ENCODE measurements at places on chromosomes 3 and 15. TPM values are rescaled to one million over a fixed set of nuclear protein-coding genes. Genes with fewer than 3 reads are reported as not detected.

The KBTBD12 gene
- total RNA-seq: 1.5 TPM

The ZNF654 gene
- 31.6 TPM for total RNA-seq

The SLC24A5 gene
- total RNA-seq: 0.18 TPM

The FMN1 gene
- 1.8 TPM for total RNA-seq

The MASP1 gene
- total RNA-seq: 50.4 TPM

The CHRM5 gene
- 0.27 TPM for total RNA-seq

The TNFAIP8L3 gene
- 3.2 TPM for total RNA-seq

The KY gene
- total RNA-seq: 2.1 TPM

The BUB1B gene
- total RNA-seq: 23.2 TPM

The FOXB1 gene
- total RNA-seq: 0.91 TPM

The FAM81A gene
- total RNA-seq: 4.9 TPM

The DOCK3 gene
- 30.4 TPM for total RNA-seq

The DNAH12 gene
- 1.7 TPM for total RNA-seq

GRCh38 chr15:84658788-84659411, 901 bp upstream of the NMB start:
- DNase-seq: no peak

- DNase-seq: no peak
Observed at GRCh38 chr15:39188314-39188713, 392.6 kb upstream of the THBS1 start.

DNA sequence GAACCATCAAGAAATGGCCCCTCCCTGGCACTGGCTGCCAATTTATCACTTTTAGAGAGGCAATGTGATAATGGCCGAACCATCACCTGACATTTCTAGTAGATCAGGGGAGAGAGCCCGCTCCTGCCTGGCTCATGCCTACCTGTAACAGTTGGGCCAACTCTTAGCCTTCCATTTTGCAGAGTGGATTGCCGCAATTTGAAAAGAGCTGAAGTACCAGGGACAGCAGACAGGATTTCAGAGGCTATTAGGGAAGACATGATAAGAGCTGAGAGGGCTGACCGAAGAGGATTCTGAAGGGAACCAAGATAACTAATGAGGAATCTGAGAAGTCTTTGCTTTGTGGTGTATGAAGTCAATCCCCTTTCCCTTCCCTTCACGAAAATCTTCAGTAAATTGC, 121.2 kb upstream of the ANKRD28 start:
- no peak for DNase-seq

DNA sequence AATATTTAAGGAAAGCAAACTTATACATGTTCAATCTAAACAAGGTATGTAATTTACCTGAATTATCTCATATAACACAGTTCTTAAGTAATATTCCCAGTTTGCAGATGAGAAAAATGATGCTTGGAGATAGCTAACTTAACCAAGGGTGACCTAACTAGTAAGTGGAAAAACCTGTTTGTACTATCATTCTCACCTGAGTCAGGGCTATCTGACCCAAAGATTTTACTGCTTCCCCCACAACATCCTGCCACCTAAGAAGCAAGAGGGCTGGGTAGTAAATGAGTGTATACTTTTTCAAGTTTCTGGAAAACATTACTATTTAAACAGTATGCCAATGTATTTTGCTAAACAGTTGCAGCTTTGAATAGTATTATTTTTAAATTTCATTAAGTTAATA, 10.6 kb downstream of the TP63 start:
- no peak for DNase-seq

DNA sequence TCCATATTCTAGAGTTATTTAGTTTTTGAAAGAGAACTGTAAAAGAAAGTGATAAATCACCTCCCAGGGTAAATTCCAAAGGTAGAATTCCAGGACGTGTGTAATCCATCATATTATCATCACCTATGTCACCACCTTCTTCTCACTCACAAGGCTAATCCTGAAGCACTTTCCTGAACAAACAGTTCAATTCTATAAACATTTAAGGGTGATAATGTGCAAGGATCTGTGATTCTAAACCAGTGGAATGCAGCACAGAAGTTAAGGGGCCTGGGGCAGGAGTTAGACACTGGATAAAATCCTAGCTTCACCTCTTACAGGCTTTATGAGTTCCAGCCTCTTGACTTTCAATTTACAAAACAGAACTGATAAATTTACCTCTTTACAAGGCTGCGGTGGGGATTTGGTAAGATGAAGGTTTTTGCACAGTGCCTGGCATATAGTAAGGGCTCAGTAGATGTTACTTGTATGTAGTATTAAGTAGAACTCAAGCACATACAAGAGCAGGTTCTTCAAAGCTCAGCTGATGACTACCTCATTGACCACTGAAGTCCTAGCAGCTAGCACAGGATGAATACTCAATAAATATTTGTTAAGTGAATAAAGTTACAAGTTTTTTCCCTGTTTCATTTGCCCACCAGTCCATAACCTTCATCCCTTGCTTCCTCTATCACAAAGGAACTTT, 47.3 kb upstream of the CCDC80 start:
- no peak for DNase-seq

DNA sequence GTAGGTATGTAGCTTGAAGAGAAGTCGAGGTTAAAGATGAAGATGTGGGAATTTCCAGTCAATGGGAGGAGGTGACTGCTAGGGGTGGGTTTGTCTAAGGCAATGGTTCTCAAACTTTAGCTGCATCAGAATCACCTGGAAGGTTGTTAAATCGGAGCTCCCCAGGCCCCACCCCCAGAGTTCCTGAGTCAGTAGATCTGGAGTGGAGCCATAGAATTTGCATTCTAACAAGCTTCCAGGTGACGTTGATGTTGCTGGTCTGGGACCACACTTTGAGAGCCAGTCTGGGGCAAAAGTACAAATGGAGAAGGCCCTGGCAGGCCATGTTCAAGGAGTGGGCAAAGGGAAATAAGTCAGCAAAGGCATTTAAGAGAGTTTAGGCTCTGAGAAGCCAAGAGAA, 69.1 kb downstream of the CMTM8 start:
- no peak for DNase-seq

GRCh38 chr3:126111126-126111551, 27.2 kb upstream of the SLC41A3 start:
- DNase-seq: no peak

- DNase-seq: no peak
Observed at GRCh38 chr15:76584868-76585575, 248.4 kb downstream of the ISL2 start.

- no peak for DNase-seq
Observed at GRCh38 chr3:30124435-30125370, 481.7 kb upstream of the TGFBR2 start.

DNA sequence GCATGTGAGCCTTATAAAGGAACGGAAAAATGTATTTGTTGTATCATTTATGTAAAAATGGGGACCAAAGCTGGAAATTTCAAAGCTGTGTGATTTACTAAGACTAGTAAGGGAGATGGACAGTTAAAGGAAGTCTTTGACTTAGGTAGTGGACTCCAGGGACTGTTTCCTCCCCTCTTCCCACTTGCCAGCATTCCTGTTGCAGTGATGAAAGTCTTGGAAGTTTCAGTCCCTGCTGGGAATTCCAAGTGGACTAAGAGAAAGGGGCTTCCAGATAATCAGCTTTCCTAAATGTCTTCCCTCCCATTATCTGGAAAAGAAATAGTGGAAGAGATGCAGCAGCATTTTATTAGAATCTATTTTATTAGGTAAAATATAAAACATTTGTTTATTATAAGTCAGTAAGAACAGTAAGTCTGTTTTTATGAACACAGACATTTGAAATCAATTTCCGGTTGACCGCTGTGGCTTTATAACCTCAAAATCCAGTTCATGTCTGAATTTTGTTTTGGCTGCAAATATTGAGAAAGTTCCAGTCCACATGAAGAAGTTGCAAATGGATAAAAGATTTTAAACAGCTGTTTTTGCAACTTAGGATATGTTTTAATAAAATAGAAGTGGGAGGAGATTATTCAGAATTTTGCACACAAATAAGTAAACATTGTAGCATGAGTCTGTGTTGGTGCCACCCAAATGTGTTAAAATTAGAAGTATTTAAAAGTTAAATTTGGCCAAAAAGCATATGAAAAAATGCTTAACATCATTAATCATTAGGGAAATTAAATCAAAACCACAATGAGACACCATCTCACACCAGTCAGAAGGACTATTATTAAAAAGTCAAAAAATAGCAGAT, 141.8 kb downstream of the IL20RB start:
- no peak for DNase-seq

- DNase-seq: no peak
Observed at GRCh38 chr3:194857469-194858113, 171.9 kb downstream of the FAM43A start.

DNA sequence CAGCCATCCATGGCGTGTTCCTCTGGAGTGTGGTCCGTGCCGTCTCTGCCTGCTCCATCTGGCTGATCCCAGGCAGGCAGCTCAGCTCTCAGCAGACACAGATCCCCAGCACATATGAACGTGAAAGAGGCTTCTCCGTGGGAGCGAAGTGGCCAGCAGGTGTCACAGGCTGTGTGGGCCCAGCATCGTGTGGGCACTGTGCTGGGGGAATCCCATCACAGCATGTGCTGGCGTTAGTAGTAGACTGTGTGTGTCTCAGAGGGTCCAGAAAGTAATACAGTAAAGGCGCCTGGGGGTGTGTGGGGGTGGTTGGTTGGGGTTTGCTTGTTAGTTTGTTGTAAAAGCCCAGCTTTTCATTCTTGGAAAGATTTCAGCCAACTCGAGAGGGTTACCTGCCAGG, 147.6 kb downstream of the IGF1R start:
- DNase-seq: peak; percentile 21

DNA sequence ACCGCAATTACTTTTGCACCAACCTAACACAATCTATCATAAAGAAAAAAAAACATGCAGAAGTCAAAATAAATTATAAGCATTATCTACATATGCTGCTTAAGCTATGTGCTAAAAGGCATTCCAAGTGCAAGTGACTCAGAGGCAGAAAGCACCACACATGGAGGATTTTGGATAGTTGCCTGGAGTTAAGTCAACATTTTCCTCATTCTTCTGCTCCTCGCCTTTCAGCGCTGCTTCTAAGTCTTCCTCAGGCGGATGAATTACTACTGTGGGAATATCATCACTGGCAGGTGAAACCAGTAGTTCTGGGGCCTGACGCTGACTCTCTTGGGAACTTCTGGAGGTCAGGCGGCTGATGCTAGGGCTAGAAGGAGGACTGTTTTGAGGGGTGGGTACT, 53.1 kb downstream of the SLC4A7 start:
- no peak for DNase-seq

DNA sequence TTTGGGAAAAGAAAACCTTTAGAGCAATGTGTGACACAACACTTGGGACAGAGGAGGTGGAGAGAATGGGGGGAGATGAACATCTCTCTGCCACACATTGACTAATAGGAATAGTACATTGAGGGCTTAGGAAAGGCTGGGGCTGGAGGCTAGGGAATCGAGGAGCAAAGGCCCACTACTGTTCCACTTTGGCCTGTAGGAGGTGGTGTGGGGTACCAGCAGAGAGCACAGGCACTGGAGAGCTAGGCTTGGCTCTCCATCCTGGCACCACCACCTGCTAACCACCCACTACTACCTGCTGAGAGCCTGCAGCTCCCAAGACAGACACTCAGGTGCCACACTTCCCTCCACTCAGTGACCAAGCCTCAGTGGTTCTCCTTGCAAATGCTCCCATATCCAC, 19.4 kb downstream of the CCDC32 start:
- no peak for DNase-seq

DNA sequence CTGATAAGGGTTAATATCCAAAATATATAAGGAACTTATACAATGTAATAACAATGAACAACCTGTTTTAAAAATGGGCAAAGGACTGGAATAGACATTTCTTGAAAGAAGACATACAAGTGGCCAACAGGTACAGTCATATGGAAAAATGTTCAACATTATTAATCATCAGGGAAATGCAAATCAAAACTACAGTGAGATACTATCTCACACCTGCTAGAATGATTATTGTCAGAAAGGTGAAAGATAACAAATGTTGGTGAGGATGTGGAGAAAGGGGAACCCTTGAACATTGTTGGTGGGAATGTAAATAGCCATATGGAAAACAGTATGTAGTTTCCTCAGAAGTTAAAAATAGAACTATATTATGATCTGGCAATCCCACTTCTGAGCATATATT, 20.4 kb downstream of the GOLM2 start:
- no peak for DNase-seq

DNA sequence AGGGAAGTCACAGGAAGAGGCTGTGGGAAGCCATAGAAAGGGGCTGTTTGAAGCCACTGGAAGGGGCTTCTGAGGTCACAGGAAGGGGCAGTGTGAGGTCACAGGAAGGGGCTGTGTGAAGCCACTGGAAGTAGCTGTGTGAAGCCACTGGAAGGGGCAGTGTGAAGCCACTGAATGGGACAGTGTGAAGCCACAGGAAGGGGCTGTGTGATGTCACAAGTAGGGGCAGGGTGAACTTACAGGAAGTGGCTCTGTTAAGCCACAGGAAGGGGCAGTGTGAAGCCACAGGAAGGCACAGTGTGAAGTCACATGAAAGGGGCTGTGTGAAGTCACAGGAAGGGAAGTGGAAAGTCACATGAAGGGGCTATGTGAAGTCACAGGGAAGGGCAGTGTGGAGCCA, 33.1 kb downstream of the GASK1A start:
- DNase-seq: no peak

GRCh38 chr3:71436337-71436736, 147.2 kb downstream of the FOXP1 start:
- no peak for DNase-seq

GRCh38 chr3:196341137-196341536, 2.9 kb upstream of the TM4SF19 start:
- DNase-seq: no peak

GRCh38 chr15:39851500-39852092, 68.5 kb downstream of the GPR176 start:
- no peak for DNase-seq

- DNase-seq: no peak
Observed at GRCh38 chr3:195035345-195036202, 235.4 kb downstream of the XXYLT1 start.

GRCh38 chr3:52051444-52051843, 4.9 kb downstream of the DUSP7 start:
- DNase-seq: no peak

GRCh38 chr15:94666553-94666952, 435.2 kb downstream of the MCTP2 start:
- DNase-seq: no peak

GRCh38 chr15:77821188-77821958, 188.7 kb upstream of the LINGO1 start:
- peak; percentile 86 for DNase-seq

DNA sequence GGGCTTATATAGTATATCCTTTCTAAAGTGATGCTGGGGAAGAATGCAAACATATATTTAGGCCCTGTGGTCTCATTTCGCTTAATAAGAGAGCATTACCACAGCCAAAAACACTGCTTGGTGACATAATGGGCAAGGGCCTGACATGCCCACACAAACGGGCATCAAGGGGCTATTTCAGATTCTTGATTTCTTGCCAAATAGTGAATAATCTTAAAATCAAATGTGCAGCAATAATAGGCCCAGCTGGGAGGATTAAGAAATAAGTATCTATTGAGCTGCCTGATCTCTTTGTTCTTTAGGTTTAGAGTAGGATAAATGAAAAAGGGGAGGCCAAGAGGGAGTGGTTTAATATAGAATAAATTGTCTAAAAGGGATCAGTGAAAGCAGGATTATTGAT, 241.0 kb upstream of the GBE1 start:
- DNase-seq: no peak
